CD4-positive, alpha-beta T cell treated with Interleukin-21 for 1 hour (primary cell): ENCODE measurements at places on chromosomes 6 and 20.

DNA sequence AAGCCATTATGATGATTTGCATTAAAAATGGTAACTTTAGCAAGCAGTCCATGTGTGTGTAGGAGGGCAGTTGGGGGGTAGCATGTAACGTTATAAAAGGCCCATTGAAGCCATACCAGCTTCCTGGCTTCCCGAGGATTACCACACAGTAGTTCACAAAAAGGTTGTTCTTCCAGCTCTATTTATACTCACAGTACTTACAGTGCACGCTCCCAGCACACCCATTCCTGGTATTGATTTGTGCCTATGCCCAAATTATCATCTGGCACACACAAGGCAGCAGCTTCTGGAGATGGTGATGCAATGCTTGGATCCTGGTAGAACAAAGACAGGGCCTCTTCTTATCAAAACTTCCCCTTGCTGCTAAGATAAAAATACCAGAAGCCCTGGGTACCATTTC lies 436.8 kb downstream of the HAO1 start:
- DNase-seq, result no peak

GRCh38 chr6:68339488-68340131 lies 295.5 kb upstream of the ADGRB3 start:
- DNase-seq, result no peak

- no peak for DNase-seq
These were observed 76.8 kb upstream of the SYNDIG1 start for GRCh38 chr20:24392612-24393011.

- no peak for DNase-seq
These were observed 263.0 kb downstream of the CDC5L start for GRCh38 chr6:44650495-44650894.

DNA sequence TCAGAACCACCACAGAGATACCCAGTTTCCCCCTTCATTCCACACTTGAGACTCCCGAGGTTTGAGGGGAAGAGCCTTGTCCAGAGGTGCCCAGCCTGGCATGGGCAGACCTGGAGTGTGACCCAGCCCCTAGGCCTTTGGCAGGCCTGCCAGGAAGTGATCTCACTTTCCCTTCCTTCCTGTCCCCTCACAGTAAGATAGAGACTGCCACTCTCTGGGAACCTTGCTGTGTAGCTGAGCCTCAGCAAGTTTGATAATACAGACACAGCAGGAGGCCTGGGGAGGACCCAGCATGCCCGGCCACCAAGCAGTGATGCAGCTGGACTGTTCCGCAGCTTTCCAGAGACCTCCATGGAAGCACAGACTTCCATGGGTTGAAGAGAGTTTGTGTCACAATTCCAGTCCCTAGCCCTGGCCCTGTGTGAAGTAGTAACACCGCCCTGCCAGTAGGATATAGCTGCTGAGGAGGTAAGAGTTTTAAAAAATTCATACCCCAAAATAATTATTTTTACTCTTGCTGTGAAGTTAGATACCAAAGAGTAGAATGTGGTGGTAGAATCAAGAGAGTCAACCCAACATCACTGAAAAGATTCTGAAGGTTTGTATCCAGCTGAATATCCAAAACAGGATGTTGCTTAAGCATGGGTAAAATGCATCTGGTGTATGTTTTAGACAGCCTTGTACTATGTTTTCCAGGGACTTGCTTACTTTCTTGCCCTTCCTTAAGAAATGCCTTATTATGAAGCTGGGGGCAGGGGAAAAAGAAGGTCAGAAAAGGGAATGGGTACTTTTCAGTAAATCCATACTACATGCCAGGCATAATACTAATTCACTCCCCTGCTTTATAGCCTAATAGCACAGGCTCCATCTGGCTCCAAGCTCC lies 16.3 kb downstream of the PKIG start:
- DNase-seq, result no peak

DNA sequence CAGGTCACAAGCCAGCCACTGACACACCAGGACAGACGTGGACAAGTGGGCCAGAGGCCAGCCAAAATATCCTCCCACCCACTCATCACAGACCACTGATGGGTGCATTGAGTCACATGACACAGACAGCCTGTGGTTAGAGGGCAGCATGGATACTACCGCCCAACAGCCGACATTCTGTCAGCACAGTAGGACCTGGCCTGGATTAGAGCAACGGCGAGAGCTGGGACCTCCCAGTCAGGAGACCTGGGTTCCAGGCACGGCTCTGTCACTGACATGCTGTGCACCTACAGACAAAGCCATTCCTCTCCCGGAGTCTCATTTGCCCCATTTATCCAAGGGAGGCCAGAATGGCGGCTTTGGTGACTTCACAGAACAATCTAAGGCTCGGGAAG lies 8.0 kb downstream of the ZNF335 start:
- DNase-seq, result no peak

DNA sequence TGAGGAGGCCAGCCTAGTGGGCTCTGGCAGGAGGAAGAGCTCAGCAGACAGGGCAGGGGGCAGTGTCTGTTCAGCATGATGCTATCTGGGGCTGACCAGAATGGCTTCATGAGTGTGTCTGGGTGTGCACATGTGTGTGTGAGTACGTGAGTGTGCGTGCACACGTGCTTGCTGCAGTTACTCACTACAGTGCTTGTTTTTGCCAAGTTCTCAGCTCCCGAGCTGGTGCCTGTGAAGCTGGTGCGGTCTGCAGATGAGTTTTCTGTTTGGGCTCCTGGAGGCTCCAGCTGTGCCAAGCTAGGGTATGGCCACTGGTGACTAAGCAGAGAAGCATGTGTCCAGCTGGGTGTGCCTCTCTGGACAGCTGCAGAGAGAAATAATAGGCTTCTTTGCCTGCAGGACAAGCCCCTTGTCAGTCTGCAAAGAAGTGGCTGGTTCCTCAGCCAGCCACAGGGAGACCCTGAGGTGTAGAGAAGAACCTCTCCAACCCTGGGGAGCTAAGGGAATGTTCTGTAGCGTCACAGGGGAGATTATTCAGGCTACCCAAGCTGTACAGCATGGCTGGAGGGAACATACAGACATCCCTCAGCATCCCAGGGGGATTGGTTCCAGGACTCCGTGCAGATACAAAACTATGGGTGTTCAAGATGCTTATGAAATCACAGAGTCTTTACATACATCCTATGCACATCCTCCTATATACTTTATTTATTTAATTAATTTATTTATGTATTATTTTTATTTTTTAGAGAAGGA lies 40.2 kb upstream of the FAM50B start:
- no peak for DNase-seq

GRCh38 chr20:40232273-40232672 lies 456.8 kb downstream of the MAFB start:
- no peak for DNase-seq

GRCh38 chr6:56659721-56660380 lies 17.2 kb upstream of the DST start:
- no peak for DNase-seq

DNA sequence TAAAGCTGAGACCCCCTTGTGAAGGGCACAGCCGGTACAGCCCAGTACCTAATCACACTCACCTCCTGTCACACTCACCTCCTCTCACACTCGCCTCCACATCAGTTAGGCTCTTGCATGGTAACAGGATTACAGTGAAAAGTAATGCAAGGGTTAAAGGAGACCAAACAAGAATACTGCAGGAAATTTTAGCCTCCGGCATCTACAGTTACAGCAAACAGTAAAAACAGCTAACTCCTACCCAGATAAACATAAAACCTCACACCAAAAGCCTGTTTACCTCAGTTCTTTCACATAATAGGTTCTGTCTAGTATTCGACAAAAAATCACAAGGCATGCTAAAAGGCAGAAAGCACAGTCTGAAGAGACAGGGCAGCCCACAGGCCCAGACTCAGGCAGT lies 55.6 kb downstream of the FARS2 start:
- no peak for DNase-seq

DNA sequence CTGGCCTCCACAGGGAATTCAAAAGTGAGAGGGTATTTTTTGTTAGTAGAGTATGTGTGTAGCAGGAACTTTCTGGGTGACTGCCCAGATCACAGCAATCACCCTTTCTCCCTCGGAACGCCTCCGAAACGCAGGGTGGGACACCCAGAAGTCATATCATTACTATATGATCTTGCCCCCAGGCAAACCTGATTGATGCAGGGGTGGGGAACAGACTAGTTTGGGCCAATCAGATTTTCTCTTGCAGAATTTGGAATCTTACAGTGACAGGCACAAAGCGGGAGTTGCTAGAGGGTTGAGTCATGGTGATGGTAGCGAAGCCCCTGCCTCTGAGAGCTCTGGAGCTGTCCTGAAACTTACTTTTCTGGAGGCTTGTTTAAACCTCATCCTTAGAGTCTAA lies 16.5 kb upstream of the RPN2 start:
- DNase-seq, result no peak

GRCh38 chr6:79630883-79631692 lies at the start of gene SH3BGRL2:
SH3BGRL2 (plus strand) TSS chr6:79631329; CDS start chr6:79631462, 133 bp downstream.
- DNase-seq, result peak; percentile 12

- no peak for DNase-seq
These were observed 75.2 kb downstream of the STXBP5 start for GRCh38 chr6:147279427-147279826.

DNA sequence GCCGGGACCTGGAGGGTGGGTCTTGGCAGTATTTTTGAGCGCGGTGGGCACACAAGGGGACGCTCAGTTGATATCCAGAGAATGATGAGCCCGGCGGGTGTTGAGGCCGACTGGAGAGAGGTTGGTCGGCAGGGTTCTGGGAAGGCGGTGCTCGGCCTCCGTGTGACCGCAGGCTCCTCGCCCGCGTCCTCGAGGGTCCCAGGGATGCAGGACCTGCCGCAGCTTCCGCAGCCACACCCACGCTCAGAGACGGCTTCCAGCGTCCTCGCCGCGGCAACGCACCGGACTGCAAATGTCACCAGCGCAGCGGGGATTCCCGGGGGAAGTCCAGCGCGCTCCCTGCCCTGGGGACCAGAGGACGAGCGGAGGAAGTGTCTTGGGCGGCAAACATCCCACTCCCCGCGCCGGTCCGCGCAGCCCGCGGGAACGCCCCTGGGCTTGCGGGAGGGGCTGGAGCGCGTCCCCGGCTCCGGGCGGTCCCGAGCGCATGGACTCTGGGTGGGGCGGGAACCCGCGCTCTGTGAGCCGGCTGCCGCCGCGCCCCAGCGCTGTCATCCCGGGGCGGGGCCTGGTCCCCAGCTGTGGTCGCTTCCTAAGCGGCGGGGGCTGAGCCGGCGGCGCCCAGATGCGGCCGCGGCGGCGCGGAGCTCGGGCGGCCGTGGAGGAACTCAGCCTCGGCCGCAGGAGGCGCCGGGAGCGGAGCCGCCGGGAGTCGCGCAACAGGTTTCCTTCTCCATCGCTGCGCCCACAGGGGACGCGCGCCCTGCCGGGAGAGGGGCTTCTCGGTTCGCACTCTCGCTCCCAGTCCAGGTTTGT lies at the start of gene STX11:
STX11 (plus strand) TSS at position 624 of the 816 bp plus-strand sequence. CDS start 36,111 bp downstream, outside the sequence.
- DNase-seq, result peak; percentile 83

- DNase-seq, result no peak
These were observed 48.3 kb downstream of the ARID1B start for GRCh38 chr6:156825475-156825874.

GRCh38 chr20:55394592-55394991 lies 610.7 kb downstream of the CBLN4 start:
- DNase-seq, result no peak

GRCh38 chr6:150068720-150069648 lies at the start of gene ULBP3:
ULBP3 (minus strand) TSS chr6:150069121; CDS start chr6:150069066, 55 bp downstream.
- peak; percentile 74 for DNase-seq

DNA sequence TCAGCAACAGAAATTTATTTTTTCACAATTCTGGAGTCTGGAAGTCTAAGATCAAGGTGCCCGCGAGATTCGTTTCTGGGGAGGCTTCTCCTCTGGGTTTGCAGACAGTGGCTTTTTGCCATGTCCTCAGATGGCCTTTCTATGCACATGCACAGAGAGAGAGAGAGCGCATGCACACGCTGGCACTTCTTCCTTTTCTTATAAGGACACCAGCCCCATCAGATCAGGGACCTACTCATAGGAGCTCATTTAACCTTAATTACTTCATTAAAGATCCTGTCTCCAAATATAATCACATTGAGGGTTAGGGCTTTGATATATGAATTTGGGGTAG lies 260.7 kb upstream of the PLCB4 start:
- DNase-seq, result no peak

DNA sequence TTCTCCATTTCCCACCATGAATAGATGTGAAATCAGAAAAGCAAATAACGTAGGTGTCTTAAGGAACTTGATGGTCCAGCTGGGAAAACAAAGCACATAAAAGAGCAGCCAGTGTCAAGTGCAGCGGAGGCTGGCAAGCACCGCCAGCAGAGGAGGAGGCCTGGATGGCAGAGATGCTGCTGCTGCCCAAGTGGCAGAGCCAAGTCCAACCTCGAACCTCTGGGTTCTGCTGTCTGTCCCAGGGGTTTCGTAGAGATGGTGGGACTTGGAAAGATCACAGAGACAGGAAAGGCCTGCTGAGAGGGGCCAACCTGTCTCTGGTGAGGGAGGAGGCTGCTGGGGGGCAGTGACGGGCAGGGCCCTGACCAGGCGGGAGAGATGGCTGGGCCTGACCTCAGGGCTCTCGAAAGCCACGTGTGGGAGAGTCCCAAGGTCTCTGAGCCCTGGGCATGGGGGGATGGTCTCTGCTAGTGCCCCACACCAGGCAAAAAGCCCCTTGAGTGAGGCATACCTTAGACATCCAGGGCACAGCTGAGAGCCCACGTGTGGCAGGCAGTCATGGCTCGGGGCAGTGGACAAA lies 77.3 kb downstream of the TCP11 start:
- DNase-seq, result no peak

DNA sequence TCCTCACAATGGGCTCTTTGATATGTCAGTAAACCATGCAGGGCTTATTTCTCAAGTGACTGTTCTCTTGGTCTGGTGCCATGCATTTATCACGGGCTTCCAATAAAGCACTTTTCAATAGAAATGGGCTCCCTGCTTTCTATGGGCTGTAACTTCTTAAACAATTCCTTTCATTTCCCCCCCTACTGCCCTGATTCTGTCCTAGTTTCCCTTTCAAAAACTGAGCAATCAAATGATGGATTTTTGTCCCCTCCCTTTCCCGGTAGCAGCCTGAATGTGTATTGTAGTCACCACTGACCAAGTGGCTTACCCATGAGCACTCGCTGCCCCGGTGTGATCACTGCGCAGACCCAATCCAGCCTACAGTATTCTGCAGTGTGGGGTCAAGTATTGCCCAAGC lies 13.9 kb downstream of the RPS10 start:
- no peak for DNase-seq

DNA sequence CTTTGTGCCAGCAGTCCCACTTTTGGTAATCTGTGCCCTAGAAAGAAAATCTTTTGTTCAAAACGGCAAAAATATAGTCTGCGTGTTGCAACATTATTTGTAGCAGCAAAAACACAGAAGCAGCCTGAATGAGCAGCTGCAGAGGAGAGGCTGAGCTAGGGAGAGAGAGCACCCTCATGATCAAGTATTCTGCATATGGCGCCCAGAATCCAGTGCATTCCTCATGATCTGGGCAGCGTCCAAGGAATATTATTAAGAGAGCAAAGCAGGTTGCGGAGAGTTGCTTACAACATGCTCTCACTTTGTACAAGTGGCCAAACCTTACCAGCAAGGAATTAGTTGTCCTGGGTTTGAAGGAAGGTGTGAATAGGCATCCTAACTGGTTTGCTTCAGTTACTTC lies 25.9 kb downstream of the KIZ start:
- no peak for DNase-seq

GRCh38 chr6:126293891-126294524 lies 45.9 kb upstream of the CENPW start:
- no peak for DNase-seq
